Lung microvascular endothelial cell (primary cell): ENCODE measurements at places on chromosomes 2 and 18. TPM values are rescaled to one million over a fixed set of nuclear protein-coding genes. Genes with fewer than 3 reads are reported as not detected.

TRIM54 gene
- total RNA-seq, result 0.44 and 1.2 TPM in 2 replicates

MYOM1 gene
- 1.1 and 8.7 TPM in 2 replicates for total RNA-seq

CFAP65 gene
- not detected in 2 replicates for total RNA-seq

FBXO15 gene
- total RNA-seq, result 0.20 and 0.22 TPM in 2 replicates

FAM237A gene
- total RNA-seq, result not detected in 2 replicates

PNPT1 gene
- 14.4 and 15.9 TPM in 2 replicates for total RNA-seq

DAPL1 gene
- not detected in 2 replicates for total RNA-seq

SGPP2 gene
- not detected in 2 replicates for total RNA-seq

SPTBN1 gene
- total RNA-seq, result 396 and 652 TPM in 2 replicates

ARHGAP25 gene
- total RNA-seq, result 8.9 and 10.1 TPM in 2 replicates

CDH2 gene
- 0.79 and 2.2 TPM in 2 replicates for total RNA-seq

GNAL gene
- under 0.01 and 0.22 TPM in 2 replicates for total RNA-seq

ALPP gene
- not detected in 2 replicates for total RNA-seq

PMAIP1 gene
- total RNA-seq, result 9.2 and 13.7 TPM in 2 replicates

SERPINB4 gene
- total RNA-seq, result not detected in 2 replicates

TMEM200C gene
- not detected in 2 replicates for total RNA-seq

SLC4A5 gene
- total RNA-seq, result under 0.01 and 0.20 TPM in 2 replicates

THSD7B gene
- total RNA-seq, result not detected in 2 replicates

CYP20A1 gene
- 22.7 and 28.8 TPM in 2 replicates for total RNA-seq

L3MBTL4 gene
- total RNA-seq, result 2.8 and 15.9 TPM in 2 replicates

FLACC1 gene
- 0.22 and 0.60 TPM in 2 replicates for total RNA-seq

SLC66A3 gene
- total RNA-seq, result 35.5 and 37.1 TPM in 2 replicates

FOXD4L1 gene
- total RNA-seq, result under 0.01 TPM in 2 replicates

SNRPD1 gene
- total RNA-seq, result 9.5 and 11.8 TPM in 2 replicates

DYNAP gene
- total RNA-seq, result not detected in 2 replicates

CRYGD gene
- total RNA-seq, result not detected in 2 replicates
